ENCODE measurements at places on chromosomes 1 and 21.

- DNase-seq = no peak
These were observed 6.1 kb downstream of the STRIP1 start for GRCh38 chr1:110040548-110040947.

- DNase-seq = no peak
These were observed 36.9 kb upstream of the C1orf105 start for GRCh38 chr1:172383536-172383935.

GRCh38 chr1:109775398-109775797 lies 11.7 kb upstream of the EPS8L3 start:
- no peak for DNase-seq

DNA sequence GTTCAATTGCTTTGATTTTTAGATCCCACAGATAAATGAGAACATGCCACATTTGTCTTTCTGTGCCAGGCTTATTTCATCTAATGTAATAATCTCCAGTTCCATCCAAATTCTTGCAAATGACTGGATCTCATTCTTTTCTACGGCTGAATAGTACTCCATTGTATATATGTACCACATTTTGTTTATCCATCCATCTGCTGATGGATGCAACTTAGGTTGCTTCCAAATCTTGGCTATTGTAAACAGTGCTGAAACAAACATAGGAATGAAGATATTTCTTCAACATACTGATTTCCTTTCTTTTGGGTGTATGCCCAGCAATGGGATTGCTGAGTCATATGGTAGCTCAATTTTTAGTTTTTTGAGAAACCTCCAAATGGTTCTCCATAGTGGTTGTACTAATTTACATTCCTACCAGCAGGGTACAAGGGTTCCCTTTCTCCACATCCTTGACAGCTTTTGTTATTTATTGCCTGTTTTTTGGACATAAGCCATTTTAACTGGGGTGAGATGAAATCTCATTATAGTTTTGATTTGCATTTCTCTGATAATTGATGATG lies 344.4 kb downstream of the KCTD3 start:
- DNase-seq = no peak

DNA sequence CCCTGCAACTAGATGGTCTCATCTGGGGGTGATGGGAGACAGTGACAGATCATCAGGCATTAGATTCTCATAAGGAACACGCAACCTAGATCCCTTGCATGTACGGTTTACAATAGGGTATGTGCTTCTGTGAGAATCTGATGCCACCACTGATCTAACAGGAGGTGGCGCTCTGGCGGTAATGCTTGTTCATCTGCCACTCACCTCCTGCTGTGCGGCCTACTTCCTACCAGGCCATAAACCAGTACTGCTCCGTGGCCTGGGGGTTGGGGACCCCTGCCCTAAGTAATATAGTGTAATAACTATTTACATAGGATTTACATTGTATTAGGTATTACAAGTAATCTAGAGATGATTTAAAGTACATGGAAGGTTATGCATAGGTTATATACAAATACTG lies 134.9 kb downstream of the CLEC20A start:
- no peak for DNase-seq

- DNase-seq = no peak
These were observed 12.4 kb downstream of the LYST start for GRCh38 chr1:235854347-235854746.

DNA sequence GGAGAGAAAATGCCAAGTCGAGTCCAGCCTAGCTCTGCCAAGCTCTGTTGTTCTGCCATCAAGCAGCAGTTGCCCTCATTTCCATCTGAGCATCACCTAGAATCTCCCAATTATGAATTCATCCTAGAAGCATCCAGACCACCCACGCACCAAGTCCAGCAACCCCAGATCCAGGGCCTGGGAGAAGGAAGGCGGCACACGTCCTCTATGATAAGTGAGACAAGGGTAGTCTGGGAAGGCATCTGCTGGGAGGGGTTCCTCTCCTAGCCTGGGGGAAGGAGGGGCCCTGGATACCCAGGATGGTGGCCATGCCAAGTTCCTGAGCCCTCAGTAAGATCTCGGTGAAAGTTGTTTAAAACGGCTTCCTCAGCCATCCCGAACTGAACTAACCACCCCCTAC lies 70.7 kb downstream of the VWA5B1 start:
- no peak for DNase-seq

DNA sequence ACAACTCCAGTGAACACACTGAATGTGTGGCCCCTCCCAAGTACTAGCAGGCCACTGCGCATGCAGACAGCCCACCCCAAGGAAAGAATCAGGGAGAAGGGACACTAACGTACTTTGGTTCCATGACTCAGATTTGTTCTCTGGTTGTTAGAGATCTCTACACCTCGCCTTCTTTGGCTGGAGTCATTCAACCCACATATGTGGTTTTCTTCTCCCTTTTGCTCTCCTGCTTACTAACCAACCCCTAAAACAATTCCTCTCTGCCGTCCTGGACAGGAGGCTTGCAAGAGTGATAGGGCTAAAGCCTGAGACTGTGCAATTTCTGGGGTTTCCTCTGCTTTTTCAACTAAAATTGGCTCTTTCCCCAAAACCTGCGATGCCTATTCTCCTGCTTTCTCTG lies 5.7 kb upstream of the CD48 start:
- no peak for DNase-seq

- no peak for DNase-seq
These were observed 76.3 kb downstream of the TOMM20 start for GRCh38 chr1:235052067-235053008.

- no peak for DNase-seq
These were observed 92.0 kb upstream of the PPM1J start for GRCh38 chr1:112807117-112807516.

- no peak for DNase-seq
These were observed 18.8 kb upstream of the RGS16 start for GRCh38 chr1:182622901-182623528.

DNA sequence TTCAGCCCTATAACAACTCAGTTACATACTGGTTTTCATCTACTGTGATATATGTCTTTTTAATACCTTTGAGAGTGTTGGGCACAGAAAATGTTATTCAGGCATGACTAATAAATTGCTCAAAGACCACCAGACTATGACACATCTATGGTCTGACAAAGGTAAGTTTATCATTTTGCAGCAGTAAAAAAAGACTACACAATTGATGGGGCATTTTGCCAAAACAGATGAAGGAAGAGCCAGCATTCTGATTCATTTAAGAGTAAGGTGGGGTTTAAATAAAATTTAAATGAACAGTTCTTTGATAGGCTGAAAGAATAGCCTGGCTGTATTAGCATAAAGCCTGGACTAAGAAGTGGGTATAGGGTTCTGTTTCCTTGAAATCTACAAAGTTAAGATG lies 8.8 kb upstream of the RNPC3 start:
- no peak for DNase-seq

DNA sequence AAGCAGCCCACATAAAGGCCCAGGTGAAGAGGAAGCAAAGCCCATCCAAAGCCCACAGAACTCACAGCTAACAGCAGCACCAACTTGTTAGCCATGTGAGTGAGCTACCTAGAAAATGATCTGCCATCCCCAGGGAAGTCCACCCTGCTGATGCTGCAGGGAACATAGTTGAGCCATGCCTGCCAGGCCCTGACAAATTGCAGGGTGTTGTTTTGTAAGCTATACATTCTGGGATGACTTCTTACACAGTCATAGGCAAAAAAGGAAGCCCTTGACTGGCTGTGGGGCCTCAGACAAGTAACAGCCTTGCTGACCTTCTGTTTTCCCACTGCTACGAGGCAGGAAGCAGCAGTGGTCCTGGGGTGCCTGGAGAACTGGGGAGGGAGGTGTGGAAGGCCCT lies 262.7 kb downstream of the MATN1 start:
- no peak for DNase-seq

DNA sequence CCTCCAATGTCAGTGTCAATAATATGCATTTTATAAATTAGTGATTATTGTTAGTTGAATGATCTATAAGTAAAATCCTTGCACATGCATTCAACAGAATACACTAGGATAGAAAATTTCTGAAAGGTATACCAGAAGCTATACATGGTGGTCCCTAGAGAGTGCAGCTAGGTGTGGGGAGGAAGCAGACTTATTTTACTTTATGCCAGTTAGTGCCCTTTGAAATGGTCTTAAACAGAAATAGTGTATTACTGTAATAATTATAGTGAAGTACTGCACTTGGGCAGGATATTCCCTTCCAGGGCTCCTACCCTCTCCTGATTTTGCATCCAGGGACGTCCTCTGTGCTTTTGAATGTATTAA lies 23.2 kb upstream of the WDR26 start:
- no peak for DNase-seq

GRCh38 chr21:29390778-29391177 lies 92.1 kb downstream of the BACH1 start:
- DNase-seq = no peak

DNA sequence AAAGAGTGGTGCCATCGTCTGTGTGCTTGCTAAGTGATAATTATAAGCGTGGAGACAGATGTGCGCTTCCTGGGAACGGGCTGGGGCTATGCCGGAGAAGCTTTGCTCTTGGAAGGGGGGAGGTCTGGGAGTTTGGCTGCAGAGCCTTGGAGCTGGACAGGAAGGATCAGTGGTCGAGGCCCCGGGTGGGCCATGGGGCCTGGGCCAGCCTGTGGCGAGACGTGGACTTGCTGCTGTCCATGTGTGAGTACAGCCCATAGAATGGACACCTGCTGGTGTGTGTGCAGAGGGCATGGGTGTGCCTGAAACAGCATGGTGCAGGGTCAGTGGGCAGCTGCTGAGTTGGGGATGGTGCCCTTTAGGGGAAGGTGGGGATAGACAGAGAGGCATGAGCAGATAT lies 121.3 kb downstream of the PCBP3 start:
- DNase-seq = no peak

GRCh38 chr1:41658431-41659158 lies 174.1 kb upstream of the EDN2 start:
- peak; percentile 84 for DNase-seq

- no peak for DNase-seq
These were observed 91.3 kb downstream of the UCHL5 start for GRCh38 chr1:192967901-192968300.

GRCh38 chr1:232611834-232612233 lies 18.1 kb downstream of the SIPA1L2 start:
- DNase-seq = no peak

DNA sequence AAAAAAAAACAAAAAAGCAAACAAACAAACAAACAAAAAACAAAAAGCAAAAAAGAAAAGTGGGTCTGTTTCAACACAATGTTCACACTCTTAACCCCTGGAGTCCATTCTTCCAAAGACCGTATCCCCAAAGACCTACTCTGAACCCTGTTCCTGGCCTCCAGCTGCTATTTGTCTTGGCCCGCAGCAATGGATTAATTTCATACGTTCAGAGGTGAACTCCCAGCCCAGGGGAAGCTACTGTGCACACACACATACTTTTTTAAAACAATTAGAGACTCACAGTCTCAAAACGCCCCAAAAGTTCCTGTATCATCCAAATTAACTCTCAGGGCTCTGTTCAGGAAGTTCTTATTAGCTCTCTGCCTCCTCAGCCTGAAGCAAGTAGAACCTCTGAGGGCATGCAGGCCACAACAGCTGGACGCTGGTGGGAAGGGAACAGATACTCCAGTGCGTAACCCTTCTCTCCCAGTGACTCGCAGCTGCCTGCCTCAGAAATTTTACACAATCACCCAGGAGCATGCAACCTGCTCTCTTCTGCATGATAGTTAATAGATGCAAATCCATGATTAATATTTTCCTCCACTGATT lies 395.4 kb downstream of the RRAGC start:
- DNase-seq = no peak

DNA sequence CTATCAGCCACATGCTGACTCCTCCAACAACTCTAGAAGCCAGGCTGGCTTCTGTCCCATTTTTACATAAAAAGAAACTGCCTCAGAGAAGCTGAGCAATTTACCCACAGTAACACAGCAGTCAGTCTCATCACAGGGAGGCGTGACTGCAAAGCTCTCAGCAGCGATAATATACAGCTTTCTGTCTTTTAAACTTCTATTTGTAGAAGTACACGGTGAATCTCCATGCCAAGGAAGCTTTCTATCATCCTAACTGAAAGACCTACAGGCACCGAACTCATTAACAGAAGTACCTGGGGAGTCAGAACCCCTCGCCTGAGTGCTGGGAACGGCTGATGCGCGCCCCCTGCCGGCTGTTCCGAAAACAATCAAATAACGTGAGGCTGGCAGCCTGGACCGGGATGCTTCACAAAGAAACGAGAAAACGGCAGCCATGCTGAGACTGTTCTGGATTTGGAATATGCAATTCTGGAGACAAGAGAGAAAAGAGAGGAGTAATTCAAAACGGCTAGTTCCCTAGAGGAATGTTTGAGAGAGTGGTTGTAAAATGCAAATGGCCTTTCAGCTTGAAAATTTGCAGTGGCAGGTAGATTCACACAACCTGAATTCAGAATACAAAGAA lies 43.5 kb upstream of the RAB4A start:
- DNase-seq = peak; percentile 81

DNA sequence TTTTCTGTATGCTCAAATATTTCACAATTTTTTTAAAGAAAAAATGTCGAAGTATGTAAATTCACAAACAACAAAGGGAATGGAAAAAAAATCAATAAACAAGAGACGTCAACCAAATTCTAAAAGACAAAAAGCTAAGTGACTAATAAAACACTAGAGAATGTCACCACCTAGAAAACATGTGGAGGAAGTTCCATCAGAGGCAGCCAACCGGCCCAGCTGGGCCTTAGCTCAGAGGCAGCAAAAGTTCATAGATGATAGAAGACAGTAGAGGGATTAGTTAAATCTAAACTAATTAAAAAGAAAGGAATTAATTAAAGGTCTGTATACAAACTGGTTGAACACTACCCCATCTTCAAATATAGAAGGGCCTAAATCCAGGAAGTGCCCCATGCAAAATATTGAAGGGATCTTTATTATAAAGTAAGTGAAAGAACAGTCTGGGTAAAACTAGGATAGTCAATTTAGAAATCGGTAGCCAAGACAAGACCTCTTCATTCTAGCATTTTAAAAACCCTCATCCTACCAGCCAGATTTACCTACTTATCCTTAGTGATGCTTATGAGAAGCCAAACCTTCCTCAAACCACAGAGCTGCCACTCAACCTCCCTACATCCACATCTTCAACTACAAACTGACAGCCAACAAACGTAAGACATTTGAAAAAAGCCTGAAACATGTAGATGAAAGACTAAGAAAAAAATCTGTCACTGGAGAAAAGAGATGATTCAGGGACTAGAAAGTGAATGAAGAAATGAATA lies 23.7 kb downstream of the MRPL39 start:
- no peak for DNase-seq

GRCh38 chr1:100164216-100164615 lies 13.8 kb downstream of the LRRC39 start:
- DNase-seq = no peak

GRCh38 chr1:34371829-34372532 lies 195.3 kb downstream of the C1orf94 start:
- DNase-seq = no peak

DNA sequence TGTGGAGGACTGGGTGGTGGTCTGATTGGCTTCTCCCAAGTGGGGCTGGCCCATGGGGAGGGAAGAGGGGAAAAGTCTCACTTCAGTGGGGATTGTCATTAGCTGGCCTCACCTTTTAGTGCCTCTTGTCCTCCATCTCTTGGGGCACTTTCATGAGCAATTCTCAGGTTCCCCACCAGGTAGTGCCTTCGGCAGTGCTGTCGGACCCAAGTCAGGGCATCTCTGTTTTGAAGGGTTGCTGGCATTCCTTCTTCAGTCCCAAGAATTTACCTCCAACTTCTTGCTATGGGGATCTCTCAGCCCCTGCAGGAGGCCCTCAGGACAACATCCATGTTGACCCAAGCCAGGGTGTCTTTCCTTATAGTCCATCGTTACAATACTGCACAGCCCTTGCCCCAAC lies 54.7 kb upstream of the F3 start:
- no peak for DNase-seq

All from KBM-7 (cell line).